ENCODE measurements at places on chromosomes 3 and 15.

- DNase-seq = no peak
These were observed 25.9 kb upstream of the RNU6-1 start for GRCh38 chr15:67865766-67866165.

GRCh38 chr15:82043130-82043673 is 2.6 kb downstream of the MEX3B start:
- DNase-seq = no peak

DNA sequence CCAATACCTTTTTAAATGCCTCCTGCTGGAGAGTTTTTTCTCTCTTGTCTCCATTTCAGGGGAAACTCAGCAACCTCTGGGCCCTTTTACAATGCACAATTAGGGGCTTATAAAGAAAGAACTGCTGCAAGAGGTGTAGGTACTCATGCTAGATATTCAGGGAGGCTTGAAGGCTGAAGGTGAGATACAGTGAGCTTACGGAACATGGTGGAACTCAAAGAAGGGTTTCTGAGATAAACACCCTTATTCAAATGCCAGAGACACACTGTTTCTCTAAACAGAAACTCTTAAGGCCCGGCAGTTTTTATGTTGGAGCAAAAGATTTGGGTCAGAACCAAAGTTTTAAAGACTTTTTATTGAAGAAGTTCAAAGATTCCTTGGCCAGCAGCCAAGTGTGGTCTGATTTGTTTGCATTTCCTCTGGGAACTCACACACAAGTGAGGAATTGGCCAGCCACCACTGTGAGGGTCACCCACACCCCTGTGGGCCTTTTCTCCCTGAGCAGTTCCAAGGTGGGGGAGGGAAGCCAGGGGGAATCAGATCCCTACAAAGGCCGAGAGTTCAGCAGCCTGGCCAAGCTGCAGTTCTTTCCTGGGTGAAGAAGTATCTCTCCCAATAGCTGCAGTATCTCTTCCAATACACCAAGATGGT is 47.8 kb downstream of the TNFAIP8L3 start:
- DNase-seq = no peak

GRCh38 chr3:123372686-123373473 is 76.0 kb downstream of the ADCY5 start:
- no peak for DNase-seq

- no peak for DNase-seq
These were observed 78.4 kb downstream of the MME start for GRCh38 chr3:155158346-155159037.

GRCh38 chr3:195905970-195906864 is 2.1 kb downstream of the TNK2 start:
- no peak for DNase-seq

Measured in activated CD4-positive, alpha-beta T cell treated with anti-CD3 and anti-CD28 coated beads, Interleukin-2, amount 50 U/mL, for 48 hours (primary cell).